ENCODE measurements at places on chromosomes 6 and 20. TPM values are rescaled to one million over a fixed set of nuclear protein-coding genes. Genes with fewer than 3 reads are reported as not detected.

Gene DCDC2
- not detected for total RNA-seq

Gene LY6G6D
- not detected for total RNA-seq

GRCh38 chr6:44074813-44075646, 52.2 kb downstream of the MRPL14 start:
- no peak for DNase-seq

DNA sequence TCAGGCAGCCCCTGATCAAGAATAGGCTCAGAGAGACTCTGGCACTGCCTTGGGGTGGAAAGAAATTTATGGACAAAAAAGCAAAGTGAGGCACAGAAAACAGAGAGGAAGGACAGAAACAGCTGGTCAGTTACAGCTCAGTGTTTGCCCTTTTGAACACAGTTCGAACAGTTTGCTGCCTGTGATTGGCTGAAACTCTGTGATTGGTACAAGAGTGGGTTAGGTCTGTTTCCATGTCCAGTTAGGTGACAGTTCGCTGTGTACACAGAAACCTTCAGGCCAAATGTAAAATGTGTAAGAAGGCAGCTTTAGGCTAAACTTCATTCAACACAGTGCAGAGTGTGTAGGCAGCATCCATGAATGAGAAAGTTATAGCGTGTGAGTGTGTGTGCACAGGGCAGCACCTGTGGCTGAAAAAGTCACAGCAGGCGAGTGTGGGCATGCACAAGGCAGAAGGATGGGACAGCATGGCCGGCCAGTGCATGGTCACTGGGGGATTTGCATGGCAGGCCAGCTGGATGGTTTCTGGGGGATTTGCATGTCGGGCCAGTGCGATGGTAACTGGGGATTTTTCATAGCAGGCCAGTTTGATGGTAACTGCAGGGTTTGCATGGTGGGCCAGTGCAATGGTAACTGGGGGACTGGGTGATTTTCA, 75.4 kb upstream of the FRMD1 start:
- no peak for DNase-seq

Gene NMBR
- not detected for total RNA-seq

Gene AIF1
- total RNA-seq, result 11.3 TPM

DNA sequence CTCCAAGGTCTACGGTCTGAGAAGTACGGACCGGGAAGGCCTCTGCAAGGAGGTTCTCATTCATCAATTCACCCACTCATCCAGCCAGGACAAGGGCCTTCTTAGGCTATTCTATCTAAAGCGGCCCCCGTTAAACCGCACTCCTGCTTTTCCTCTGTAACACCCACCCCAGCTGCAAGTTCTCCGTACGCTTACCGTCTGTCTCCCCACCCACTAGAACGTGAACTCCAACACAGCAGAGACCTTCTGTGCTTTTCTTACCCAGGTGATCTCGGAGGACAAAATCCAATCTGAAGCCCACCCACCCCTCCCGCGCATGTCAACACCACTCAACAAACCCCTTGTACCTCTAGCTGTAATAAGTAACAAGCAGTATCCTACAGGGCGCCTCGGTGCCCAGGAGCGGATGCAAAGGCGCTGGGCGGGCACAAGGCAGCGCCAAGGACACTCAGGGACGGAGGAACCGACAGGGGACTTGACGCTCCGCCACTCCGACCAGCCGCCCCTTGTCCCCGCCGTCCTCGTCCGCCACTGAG, 351 bp downstream of the AURKA start:
- no peak for DNase-seq

GRCh38 chr20:13402171-13402760, 181.2 kb downstream of the ISM1 start:
- no peak for DNase-seq

- DNase-seq, result no peak
Measured at GRCh38 chr6:132314432-132314831, 86.8 kb downstream of the MOXD1 start.

DNA sequence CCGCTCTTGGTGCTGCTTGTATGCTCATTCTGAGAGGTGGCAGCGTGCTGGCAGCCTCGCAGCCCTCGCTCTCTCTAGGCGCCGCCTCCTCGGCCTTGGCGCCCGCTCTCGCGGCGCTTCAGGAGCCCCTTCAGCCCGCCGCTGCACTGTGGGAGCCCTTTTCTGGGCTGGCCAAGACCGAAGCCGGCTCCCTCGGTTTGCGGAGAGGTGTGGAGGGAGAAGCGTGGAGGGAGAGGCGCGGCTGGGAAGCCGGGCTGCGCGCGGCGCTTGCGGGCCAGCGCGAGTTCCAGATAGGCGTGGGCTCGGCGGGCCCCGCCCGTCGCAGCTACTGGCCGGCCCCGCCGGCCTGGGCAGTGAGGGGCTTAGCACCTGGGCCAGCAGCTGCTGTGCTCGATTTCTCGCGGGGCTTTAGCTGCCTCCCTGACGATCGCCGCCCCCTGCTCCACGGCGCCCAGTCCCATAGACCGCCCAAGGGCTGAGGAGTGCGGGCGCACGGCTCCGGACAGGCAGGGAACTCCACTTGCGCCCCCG, 19.5 kb upstream of the FAM8A1 start:
- peak; percentile 32 for DNase-seq

Gene LTB
- 1,185 TPM for total RNA-seq

GRCh38 chr6:7129784-7130569, 22.2 kb downstream of the RREB1 start:
- peak; percentile 38 for DNase-seq

- peak; percentile 18 for DNase-seq
Measured at GRCh38 chr6:116969211-116969863, 92.3 kb downstream of the RFX6 start.

Gene GLYATL3
- total RNA-seq, result not detected

DNA sequence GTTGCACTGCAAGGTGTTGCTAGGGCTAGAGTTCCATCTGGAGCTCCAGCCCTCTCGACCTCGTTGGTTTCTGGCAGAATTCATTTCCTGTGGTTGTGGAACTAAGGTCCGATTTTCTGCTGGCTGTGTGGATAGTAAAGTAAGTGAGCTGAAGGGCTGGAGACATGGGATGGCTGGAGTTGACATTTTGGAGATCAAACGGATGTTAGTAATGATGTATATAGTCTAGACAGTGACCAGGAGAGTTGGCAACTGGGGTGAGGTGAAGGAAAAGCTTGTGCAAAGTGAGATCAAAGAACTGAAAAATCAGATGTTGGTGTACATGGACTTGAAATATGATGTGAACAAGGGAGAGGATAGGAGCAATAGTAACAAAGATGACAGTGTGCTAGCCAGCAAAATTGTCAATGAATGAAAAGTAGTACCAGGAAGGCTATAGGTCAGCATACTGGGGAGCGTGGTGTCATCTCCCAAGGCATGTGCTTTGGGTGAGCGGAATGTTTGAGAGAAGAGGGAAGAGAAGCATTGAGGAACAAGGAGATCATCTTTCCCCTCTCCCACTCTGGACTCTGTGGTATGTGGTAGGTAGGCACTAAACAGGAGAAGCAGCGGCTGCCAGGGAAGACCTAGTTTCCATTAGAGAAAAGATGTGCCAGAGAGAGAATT, 7.8 kb downstream of the QRSL1 start:
- no peak for DNase-seq

DNA sequence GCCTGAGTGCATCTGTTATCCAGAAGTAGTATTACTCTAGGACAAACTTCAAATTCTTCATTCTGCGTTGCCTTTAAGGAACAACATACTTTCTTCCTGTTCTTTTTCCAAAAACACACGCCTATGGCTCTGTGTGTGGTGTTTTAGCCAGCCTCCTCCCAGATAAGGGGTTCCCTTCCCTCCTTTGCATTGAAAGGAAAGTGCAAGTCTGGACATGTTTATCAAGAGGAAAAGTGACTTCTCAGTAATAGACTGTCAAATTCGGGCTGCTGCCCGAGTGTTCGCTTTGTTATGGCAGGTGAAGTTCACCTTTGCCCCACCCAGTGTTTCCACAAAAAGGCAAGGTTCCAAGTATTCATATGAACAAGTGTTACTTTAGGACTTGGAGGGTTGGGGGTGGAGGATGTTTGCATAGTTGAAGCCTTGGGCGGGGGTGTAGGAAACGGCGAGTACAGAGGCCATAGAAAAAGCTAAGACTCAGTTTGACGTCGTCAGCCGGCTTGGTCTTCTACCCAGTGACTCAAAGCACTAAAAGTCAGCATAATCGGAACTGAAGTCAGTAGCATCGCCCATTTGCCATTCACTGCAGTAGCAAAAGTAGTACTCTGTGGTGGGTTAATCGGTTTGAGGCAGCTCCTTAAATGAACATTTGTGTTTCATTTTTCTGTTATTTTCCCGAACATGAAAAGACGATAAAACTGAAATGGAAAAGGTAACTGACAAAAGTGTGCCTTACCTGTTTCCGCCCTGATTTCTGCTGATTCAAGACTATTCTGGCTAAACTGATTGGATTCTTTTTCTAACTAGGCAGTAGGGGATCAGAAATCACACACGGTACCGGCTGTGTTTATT, 12.5 kb downstream of the PRDM1 start:
- DNase-seq, result peak; percentile 87

DNA sequence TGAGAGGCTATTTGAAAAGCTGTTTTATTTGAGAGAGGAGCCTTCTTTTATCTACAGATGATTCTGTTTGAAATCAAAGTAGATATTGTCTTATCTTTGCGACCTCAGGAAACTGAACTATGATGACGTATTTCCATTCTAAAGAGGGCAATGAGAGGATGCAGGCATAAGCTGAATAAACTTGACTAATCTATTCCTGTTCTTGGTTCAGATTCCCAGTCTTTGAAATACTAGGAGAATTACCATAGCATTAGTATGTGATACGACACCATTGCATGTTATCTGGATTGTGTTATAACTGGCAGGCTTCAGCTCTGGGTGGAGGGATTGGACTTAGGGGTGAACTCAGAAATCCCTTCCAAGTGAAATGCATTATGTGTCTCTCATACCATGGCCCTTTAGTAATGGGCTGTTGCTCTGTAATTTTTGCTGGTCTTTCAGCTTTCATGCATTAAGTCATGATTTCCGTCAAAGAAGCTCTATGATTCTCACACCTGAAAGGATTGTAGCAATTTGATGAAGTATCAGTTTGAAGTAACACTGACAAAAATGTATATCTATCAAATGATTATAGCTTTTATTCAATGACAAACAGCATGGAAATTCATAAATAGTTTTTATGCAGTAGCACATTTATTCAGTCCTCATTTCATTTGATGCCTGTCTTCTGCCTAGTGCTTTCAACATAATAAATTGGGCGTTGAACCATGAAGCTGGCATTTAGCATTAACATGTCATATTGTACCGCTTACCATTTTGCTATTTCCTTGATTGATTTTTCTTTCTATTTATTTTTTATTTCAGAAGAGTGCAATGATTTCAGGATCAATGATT, 138.4 kb upstream of the SPACA1 start:
- no peak for DNase-seq

DNA sequence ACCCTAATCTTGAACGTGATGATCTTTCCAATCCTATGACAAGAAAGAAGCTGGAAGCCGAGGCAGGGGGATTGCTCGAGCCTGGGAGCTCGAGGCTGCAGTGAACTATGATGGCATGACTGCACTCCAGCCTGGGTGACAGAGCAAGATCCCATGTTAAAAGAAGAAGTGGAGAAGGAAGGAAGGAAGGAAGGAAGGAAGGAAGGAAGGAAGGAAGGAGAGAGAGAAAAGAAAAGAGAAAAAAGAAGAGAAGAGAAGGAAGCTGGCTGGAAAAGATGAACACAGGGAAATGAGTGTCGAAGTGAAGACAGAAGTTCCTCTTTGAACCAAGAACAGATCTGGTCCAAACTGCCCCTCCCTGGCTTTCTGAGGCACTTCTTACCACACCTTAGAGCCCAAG, 136.0 kb upstream of the PRND start:
- DNase-seq, result no peak

Gene ADGRF5
- total RNA-seq, result not detected

Gene TGM2
- 0.33 TPM for total RNA-seq

DNA sequence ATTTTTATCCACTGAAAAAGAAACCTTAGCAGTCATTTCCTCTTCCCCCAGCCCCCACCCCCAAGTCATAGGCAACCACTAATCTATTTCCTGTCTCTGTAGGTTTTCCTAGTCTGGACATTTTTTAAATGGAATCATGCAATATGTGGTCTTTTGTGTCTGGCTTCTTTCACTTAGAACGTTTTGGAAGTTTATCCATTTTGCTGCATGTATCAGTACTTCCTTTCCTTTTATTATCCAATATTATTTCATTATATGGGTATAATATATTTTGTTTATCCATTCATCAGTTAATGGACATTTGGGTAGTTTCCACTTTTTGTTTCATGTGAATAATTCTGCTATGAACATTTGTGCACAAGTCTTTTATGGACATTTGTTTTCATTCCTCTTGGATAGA, 99.3 kb upstream of the BMP5 start:
- no peak for DNase-seq

DNA sequence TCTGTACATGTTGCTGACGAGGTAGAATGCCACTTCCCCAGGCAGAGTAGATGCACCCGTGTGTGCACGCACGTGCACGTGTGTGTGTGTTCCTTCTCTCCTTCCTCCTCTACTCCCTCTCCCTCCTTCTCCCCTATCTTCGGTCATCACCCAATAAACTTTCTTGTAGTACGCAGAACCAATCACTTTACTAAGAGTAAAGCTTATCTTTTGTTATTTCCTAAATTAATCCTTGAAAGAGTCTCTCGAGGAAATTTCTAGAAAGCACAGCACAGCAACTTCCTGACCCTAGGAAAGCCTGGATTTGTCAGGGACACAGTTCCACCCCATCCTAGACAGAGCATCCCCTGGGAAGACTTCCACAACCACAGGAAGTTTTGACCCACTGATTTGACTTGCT, 166.1 kb downstream of the ZDHHC14 start:
- DNase-seq, result no peak

Gene SUMO4
- 8.5 TPM for total RNA-seq

- DNase-seq, result peak; percentile 67
Measured at GRCh38 chr6:41939848-41940758, 1.5 kb downstream of the CCND3 start.

Gene CLPSL2
- not detected for total RNA-seq

Gene ADA
- 79.7 TPM for total RNA-seq

- DNase-seq, result peak; percentile 63
Measured at GRCh38 chr6:158047127-158047518, 65.5 kb downstream of the SYNJ2 start.

- DNase-seq, result no peak
Measured at GRCh38 chr6:89138173-89138572, 7.7 kb upstream of the PM20D2 start.

DNA sequence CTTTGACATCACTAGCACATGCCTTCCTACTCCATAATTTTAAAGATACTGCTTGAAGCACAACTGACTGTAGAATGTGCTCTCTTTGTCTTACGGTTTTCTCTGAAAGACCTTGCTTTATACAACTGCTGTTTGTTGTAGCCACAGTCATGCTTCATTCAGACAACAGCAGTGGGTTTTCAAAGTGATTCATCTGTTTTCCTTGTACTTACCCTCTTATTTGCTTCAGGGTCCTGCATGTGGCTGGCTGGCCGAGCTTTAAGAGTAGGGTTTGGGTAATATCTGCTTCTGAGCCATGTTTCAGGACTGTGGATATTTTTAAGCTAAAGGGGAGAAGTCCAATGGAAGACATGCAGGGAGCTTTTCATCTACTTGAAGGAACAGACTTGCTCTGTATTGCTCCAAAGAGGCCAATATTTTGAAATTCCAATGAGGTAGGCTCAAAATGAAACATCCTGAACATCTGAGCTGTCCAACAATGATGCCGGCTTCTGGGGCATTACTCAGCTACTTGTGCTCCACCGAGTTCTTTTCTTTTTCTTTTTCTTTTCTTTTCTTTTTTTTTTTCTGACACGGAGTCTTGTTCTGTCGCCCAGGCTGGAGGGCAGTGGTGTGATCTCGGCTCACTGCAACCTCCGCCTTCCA, 160.2 kb upstream of the SGK1 start:
- no peak for DNase-seq
